Stimulated activated CD4-positive, alpha-beta T cell treated with anti-CD3 and anti-CD28 coated beads, Interleukin-12 subunit alpha, Interleukin-12 subunit beta, amount 100 ng/mL, for 4 hours (primary cell): ENCODE measurements at places on chromosomes 6 and 20.

DNA sequence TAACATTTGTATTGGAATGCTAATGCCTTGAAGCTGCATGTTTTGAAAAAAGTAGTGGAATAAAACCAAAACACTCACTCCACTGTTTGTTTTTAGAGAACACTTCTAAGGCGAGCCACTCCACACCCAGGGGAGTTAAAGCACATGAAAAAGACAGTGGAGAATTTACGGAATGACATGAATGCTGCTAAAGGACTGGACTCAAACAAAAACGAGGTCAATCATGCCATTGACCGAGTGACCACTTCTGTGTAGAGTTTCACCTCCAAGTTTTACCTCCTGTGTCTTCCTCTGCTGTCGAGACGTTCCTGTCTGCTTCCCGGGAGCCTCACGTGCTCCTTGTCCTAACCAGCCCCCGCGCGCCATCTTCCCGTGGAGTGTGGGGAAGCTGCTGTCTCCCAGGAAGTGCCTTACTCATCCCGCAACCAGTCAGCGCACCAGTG lies 127.8 kb downstream of the LRRC1 start:
- no peak for DNase-seq

GRCh38 chr20:3277686-3278465 lies 38.9 kb upstream of the SLC4A11 start:
- no peak for DNase-seq

DNA sequence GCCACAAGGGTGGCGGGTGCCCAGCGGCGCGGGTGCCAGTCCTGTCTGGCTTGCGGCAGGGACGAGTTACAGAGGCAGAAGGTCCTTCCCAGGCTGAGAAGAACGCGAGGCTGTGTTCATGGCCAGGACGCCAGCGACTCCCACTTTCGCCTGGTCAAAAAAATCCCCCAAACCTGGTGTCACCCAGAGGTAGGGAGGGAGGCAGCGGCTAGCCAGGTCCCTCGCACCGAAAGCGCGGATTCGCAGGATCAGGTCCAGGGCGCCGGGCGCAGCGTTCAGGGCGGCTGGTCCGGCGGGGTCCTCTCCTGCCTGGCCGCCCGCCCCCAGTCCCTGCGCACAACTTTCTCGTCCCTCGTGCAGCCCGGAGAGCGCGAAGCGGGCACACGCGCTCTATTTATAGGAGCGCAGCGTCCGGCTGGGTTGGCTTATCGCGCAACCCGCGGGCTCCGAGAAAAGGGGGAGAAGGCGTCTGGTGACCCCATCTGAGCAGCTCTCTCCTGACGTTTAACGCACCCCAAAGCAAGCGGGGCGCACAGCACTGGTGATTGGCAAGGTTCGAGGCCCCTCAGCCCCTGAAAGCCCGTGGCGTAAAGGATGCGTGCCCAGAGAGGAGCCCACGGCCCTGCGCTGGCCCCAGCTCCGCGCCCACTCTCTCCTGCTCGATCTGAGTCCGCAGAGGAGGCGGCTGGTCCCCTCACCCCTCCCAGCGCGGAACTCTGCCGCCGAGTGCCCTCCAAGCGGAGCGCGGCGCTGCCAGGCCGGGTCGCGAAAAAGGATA lies 519 bp downstream of the CBLN4 start:
- DNase-seq: no peak

DNA sequence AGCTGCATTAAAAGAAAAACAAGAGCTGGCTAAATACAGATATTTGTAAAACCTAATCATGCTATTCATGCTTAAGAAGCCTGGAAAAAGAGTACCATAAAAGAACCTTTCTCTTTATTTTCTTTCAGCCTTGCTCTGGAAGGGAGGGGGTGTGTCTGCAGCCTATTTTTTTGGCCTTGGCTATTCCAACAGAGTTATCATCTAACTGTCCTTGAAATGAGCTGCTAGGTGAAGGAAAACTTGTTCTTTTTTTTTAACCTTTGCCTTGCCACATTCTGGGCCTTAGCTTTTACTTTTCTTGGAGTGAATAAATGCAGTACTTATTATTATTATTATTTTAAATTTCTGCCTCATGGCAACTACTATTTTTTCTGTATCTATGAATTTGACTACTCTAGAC lies 224.9 kb upstream of the SYNCRIP start:
- no peak for DNase-seq

DNA sequence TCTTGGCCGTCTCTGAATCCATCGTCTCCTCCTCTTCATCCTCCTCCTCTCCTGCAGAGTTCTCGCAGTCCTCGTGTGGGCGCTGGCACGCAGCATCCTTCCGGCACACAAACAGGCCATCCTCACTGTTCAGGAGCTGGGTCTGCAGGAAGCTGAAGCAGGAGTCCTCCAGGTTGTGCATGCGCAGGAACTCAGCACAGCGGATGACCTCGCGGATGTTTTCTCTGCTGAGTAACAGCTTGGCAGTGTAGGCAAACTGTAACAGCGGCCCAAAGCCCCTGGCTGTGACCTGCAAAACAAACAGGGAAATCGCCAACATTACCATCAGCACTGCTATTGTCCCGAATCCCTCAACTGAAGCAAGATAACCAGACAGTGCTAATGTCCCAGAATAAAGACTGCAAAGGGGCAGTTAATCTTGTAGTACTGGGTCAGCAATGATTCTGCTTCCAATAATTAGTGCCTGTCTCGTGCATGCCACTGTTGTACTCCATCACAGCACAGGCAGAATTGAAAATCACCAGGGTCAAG lies 57.4 kb downstream of the GJA10 start:
- no peak for DNase-seq

DNA sequence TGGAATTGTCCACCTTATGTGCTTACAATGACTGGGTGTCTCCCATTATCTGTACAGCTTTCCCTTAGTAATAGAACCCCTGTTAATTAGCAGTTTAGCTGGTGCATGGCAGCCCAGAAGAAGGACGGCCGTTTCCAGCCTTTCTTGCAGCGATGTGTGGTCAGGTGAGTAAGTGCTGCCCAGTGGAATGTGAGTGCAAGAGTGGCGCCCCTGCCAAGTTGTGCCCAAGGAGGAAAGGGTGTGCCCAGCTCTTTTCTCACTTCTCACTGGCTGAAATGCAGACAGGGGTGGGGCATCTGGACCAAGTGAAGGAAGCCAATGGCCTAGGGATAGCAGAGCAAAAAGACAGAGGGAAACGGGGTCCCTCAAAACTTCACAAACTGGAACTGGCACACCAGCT lies 296.8 kb downstream of the PREX1 start:
- no peak for DNase-seq

- DNase-seq: no peak
Observed at GRCh38 chr6:109105681-109106080, 10.4 kb downstream of the CEP57L1 start.
